T-helper 1 cell treated with Interleukin-12 subunit alpha and Interleukin-12 subunit beta and Interleukin-4 antibody, amounts not matched to agents 30 ng/mL and 1 ng/mL, for 36 hours (primary cell): ENCODE measurements at places on chromosomes 7 and 10. TPM values are rescaled to one million over a fixed set of nuclear protein-coding genes. Genes with fewer than 3 reads are reported as not detected.

WNT8B gene
- 0.20 TPM in 1 of 2 replicates, not detected in the other for total RNA-seq

LRRC18 gene
- not detected in 2 replicates for total RNA-seq

UPK3B gene
- 0.46 and 2.0 TPM in 2 replicates for total RNA-seq

CD36 gene
- not detected in 2 replicates for total RNA-seq

PI4K2A gene
- 13.9 and 14.1 TPM in 2 replicates for total RNA-seq
